CD4-positive, alpha-beta T cell (primary cell): ENCODE measurements at places on chromosomes 1 and 21. TPM values are rescaled to one million over a fixed set of nuclear protein-coding genes. Genes with fewer than 3 reads are reported as not detected.

The DENND4B gene
- 87.0 TPM for total RNA-seq

- DNase-seq = no peak
These were observed 37.6 kb downstream of the PDE4B start for GRCh38 chr1:65830306-65830705.

GRCh38 chr1:246157516-246157915 lies 349.6 kb downstream of the SMYD3 start:
- DNase-seq = no peak

GRCh38 chr1:21317035-21317689 lies 26.9 kb upstream of the ECE1 start:
- DNase-seq = peak; percentile 66

- no peak for DNase-seq
These were observed 12.7 kb downstream of the UTP11 start for GRCh38 chr1:38025233-38025632.

- no peak for DNase-seq
These were observed 85.5 kb upstream of the BARHL2 start for GRCh38 chr1:90802622-90803021.

The KRTAP12-1 gene
- not detected for total RNA-seq

GRCh38 chr1:60114745-60115318 lies 41.3 kb upstream of the C1orf87 start:
- DNase-seq = no peak

DNA sequence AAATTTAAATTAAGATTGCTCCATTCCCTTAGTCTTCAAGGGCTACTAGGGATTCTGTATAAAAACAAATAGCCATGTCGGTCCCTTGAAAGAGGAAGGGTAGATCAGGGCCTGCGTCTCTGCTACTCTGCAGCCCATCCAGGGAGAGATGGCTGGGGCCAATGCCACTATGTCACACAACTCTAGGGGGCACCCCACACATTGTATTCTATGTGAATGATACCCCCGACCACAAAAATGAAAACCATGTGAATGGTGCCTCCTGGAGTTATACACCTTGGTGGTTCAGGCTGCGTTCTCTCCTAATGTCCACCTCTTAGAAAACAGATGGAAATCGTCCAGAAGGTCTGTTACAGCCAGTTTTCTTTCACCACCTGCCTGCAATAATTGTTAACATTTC lies 18.0 kb downstream of the PIK3C2B start:
- no peak for DNase-seq

DNA sequence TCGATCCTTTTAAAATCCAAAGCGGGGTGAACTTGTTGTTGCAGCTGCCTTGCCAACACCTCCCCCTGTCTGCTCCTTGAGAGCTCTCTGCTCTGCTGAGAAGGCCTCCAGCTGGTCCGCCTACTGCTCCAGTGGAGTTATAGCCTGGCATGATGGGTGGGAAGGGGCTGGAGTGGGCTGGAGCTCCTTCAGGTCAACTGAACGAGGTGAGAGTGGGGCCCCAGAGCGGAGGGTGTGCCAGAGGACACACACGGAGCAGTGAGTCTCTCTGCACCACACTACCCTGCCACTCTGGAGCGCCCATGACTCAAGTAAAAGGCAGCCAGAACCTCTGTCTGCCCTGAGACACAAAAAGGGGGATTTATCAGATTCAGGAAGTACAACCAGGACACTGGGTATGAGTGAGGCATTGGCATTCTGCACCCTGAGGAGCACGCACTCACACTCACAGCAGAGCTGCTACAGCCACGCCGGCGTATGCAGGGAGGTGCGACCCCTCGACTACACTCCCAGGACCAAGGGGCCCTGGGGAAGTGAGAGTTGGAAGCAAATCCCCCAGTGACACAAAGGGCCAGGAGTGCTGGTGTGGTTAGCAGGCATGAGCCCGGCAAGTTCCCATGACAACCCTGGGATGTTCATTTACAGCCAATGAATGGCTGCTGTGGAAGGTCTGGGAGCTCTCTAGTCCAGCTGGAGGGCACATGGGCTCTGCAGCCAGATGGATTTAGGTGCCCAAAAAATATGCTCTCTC lies 28.0 kb upstream of the EVA1B start:
- DNase-seq = peak; percentile 45

DNA sequence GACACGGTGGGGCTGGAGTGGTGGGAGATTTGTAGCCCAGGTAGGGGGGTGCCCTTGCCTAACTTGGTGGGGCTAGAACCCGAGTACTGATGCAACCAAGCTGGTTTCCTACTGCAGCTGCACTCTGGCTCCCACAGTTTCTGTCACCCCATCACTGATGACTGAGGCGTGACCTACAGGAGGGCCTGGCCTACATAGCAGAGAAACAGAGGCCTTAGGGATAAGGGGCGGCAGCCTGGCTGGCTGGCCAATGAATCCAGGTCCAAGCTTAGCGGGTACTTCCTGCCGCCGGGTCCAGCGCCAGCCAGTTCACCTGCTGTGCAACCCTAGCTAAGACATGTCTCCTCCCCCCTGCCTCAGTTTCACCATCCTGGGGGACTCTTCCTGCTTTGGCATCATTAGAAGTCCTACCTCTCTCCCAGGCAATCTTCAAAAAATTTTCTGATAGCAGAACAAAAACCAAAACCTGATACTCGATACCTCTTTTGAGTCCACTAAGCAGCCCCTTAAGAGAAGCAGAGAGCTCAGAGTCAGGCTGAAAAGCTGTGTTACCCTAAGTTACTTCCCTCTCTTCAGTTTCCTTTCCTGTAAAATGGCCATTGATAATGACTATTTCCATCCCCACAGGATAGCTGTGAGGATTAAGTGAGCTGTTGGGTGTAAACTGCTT lies 27.3 kb upstream of the RNF19B start:
- DNase-seq = no peak

DNA sequence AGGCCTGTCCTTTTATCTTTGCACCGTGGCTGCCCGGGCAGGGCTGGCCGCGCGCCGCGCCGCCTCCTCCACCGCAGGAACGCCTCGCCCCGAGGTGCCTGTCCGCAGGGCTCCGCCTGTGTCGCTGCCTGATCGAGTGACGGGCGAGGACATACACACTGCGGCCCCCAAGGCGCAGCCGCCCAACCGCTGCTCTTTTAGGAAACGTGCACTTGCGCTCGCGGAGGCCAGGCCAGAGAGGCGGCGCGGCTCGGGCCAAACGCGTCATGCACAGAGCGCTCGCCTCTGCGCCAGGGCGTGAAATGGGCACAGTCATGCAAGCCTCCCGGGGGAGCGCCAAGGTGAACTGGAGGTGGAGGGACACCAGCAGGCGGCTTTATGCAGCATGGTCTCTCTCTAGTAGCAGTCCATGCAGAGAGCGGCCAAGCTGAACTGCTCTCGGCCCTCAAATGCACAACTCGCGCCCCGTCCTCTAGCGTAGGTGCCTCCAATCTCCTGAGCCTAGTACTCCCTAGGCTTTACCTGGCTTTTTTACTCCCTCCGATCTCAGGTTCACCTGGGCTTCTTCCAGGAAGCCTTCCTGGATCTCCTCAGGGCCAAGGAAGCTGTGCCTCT lies 12.9 kb downstream of the TRABD2B start:
- no peak for DNase-seq
